ENCODE measurements at places on chromosomes 3 and 15.
A peak's percentile ranks its signal among the peaks of the same experiment; 100 is the strongest.

- DNase-seq = peak; percentile 33
These were observed 23.5 kb upstream of the TBC1D5 start for GRCh38 chr3:17765819-17766472.

DNA sequence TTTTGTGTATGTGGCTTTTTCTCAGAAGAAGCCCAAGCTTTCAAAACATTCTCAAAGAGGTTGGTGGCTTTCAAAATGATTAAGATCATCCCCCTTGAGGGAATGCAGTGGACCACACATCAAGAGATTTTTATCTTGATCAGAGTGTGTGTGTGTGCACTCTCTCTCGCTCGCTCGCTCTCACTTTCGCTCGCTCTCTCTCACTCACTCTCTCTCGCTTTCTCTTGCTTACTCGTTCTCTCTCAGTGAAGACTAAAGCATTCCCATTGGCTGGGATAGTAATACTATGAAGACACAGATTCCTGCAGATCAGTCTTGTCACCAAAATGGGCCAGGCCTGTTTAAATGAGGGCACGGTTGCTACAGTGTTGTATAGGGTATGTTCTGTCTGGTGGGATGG, 365.7 kb downstream of the EDEM1 start:
- no peak for DNase-seq

DNA sequence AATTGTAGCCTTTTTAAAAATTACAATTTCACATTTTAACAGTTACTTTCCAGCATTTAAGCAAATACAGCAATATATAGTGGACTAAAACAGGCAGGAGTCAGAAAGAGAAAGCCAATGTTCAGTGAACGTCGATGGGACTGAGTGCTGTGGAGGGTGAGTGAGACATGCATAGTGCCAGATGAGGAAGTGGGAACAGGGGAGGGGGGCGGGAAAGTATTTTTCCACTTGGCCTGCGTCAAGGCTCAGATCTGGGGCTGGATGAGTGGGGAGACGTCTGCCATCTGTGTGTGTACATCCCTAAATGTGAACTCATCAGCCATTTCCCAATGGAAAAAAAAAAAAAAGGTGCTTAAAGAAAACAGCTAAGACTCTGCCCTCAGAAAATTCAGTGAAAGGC, 19.2 kb upstream of the RAD18 start:
- DNase-seq = no peak

GRCh38 chr15:76235186-76235826, 76.0 kb downstream of the ETFA start:
- peak; percentile 12 for DNase-seq

DNA sequence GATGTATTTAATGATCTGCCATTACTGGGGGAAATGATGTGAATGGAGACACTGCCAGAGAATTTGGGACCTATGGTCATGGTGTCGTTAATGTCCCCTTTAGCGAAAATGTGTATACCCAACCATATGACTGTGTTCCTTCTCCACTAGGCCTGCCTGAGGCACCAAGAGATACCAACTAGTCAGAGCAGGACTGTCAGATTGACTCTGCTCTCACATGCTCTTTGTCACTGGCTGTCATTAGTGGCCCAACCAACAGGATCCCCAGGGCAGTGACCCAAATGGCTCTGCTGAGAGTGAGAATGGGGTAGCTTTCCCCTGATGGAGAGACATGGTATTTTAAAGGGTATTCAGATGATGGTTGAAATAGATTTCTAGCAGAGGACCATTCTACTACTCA, 2.8 kb downstream of the TAGLN3 start:
- DNase-seq = no peak

GRCh38 chr3:172465281-172465680, 17.0 kb upstream of the GHSR start:
- DNase-seq = no peak
